ENCODE measurements at places on chromosomes 16 and 17. TPM values are rescaled to one million over a fixed set of nuclear protein-coding genes. Genes with fewer than 3 reads are reported as not detected.

The AMFR gene
- total RNA-seq = 279 TPM

The CFAP97D1 gene
- total RNA-seq = not detected

The ITGAL gene
- total RNA-seq = not detected

The KRTAP4-3 gene
- total RNA-seq = not detected

The SOST gene
- not detected for total RNA-seq

The USP43 gene
- under 0.01 TPM for total RNA-seq

The RNF213 gene
- total RNA-seq = 143 TPM

The RILP gene
- total RNA-seq = 11.6 TPM

The MT3 gene
- not detected for total RNA-seq

The ADGRG1 gene
- 0.29 TPM for total RNA-seq

The RNU2-1 gene
- not detected for total RNA-seq

The SDR42E1 gene
- total RNA-seq = 1.4 TPM

The KRTAP3-2 gene
- total RNA-seq = not detected

The FOXF1 gene
- total RNA-seq = not detected

The MYL11 gene
- total RNA-seq = not detected

The HIC1 gene
- total RNA-seq = 18.5 TPM

The NSRP1 gene
- total RNA-seq = 11.2 TPM

The MPO gene
- total RNA-seq = under 0.01 TPM

The TM4SF5 gene
- not detected for total RNA-seq

The CEMP1 gene
- not detected for total RNA-seq

The CD300E gene
- total RNA-seq = under 0.01 TPM

The PROCA1 gene
- total RNA-seq = 0.88 TPM

The CDH8 gene
- total RNA-seq = not detected

The KRT40 gene
- not detected for total RNA-seq

The YBX2 gene
- under 0.01 TPM for total RNA-seq

The RSAD1 gene
- 23.9 TPM for total RNA-seq

The TMEM204 gene
- 8.3 TPM for total RNA-seq

The KCNJ12 gene
- under 0.01 TPM for total RNA-seq

The TBC1D3G gene
- not detected for total RNA-seq

The GPR139 gene
- not detected for total RNA-seq

The CHRNE gene
- total RNA-seq = 1.4 TPM

The OR1A1 gene
- total RNA-seq = not detected

The HOXB7 gene
- total RNA-seq = not detected

The CBLN1 gene
- total RNA-seq = not detected

The NPIPA8 gene
- total RNA-seq = not detected

The MILR1 gene
- 12.3 TPM for total RNA-seq

The RRAD gene
- total RNA-seq = 3.2 TPM

The HID1 gene
- not detected for total RNA-seq

The SGCA gene
- 0.29 TPM for total RNA-seq

The MRC2 gene
- total RNA-seq = 443 TPM

The UMOD gene
- total RNA-seq = not detected

The TPSD1 gene
- total RNA-seq = not detected

The ACTG1 gene
- total RNA-seq = 13,273 TPM

All from osteoblast (primary cell).